Spinal cord (tissue), 10 donors: ENCODE measurements at places on chromosomes 5 and 9. TPM values are rescaled to one million over a fixed set of nuclear protein-coding genes. Genes with fewer than 3 reads are reported as not detected.

- DNase-seq, result no peak
Observed at GRCh38 chr5:122789461-122790171, 14.7 kb downstream of the SNX2 start.

The PARP8 gene
- 39.1 TPM for total RNA-seq

The MEIKIN gene
- total RNA-seq, result 0.17 TPM

- no peak for DNase-seq
Observed at GRCh38 chr5:79794347-79794746, 104.7 kb downstream of the CMYA5 start.

- DNase-seq, result no peak
Observed at GRCh38 chr5:79105868-79106267, 5.7 kb upstream of the BHMT start.

DNA sequence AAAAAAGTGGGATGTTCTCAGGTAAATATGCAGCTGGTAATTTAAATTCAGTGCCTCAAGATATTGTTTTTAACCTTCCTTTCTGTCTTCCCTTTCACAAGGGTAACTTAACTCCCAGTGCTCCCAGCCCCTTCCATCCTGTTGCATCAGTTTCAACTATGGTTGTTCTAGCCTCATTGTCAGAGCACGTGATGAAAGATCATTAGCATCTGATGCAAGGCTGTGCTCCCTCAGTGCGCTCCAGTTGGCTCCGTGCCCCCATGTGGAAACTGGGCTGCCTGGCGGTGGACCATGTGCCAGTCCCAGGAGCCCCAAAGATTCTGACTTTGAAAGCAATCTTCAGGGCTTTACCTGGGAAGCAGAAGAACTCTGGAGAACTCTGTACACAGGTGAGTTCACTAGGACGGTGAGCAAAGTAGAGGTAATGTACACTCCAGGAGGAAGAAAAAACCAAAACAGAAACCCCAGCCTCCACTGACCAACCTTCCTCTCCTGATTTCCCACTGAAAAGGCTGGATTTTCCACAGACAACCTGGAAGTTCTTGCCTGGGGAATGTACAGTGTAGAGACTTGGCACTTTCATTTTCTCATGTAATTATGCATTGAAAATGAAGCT, 96.9 kb downstream of the SLC1A3 start:
- no peak for DNase-seq

DNA sequence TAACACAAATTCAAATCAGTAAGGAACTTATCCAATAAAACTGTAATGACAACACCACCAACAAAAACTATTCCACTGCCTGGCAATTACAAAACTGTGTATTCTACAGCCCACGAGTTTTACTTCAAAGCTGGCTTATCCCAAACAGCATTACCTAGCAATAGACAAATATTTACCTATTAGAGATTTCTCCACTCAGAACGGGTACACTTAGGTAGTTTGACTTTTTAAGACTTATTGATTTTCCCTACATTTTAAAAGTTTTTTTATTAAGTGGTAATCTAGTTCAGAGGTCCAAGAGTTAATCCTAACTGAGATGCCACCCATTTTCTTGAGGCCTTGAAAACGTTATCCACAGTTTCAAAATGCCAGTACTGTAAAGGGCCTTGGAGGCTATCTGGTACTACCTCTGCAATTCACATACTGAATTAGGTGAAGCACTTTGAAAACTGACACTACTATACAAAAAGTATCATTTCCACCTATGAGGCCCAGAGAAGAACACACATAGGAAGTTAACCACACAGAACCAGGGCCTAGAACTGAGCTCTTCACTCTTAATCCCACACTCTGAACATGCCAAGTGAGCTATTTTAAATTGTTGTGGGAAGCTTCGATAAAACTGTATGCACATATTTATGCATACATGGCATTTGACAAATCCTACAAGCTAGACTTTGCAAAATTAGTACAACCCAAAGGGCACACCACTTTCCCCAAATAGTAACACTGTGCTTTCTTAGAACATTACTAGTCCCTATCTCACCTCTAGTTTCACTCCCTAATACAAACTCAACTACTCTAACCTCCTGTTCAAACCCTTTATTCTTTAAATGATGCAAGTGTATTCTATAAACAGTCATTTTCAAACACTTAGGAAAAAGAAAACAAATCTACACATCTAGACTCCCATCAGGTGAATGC, 2.1 kb downstream of the NADK2 start:
- no peak for DNase-seq

DNA sequence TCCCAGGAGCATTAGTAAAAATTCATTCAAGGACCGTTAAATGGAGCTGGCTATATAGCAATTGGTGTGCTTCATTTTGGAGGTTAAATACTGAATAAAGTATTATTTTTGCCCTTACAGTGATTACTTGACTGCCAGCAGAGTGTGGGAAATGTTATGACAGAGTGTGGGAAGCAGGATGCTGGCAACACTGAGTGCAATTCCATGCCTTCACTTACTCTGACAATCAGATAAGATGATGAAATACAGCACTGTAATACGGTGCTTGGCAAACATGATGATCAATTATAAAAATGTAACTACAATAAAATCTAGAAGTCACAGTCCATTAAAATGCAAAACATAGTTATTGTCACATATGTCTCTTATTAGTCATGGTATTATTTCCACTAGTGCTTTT, 651.3 kb downstream of the PTPRD start:
- no peak for DNase-seq

DNA sequence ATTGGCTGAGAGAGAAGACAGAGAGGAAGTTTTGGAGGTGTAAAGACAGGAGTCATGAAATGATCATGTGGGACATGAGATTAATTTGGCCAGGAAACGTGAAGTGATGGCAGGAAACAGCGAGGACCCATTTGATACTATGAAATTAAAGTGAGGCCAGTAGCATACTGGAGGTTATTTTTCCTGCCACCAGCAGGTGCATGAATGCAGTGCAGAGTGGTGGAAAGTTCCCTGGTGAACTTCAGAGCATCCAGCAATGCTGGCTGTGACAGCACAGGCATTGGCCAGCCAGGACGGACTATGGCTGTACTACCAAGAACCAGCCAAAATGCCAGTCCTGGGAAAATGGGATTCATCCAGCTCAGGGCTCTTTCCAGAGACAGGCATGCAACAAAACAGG, 152.2 kb downstream of the SYK start:
- no peak for DNase-seq

The ZBTB5 gene
- total RNA-seq, result 20.8 TPM

GRCh38 chr9:31355965-31356364, 1028.5 kb upstream of the ACO1 start:
- DNase-seq, result no peak

DNA sequence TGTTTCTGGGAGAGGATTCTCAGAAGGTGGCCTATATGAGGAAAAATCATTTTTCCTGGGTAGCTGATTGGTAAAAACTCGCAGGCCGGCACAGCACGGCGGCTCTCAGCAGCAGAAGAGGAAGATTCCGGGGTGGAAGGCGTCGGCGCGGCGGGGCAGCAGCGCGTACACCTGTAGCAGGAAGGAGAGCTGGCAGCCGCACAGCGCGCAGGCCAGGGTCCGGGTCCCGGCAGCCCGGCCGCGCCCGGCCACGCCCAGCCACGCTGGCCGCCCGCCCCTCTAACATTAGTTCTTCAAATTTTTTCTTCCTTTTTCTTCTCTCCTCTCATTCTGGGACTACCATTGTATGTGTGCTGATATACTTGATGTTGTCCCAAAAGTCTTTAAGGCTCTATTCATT, 24.8 kb upstream of the ZNF618 start:
- no peak for DNase-seq

DNA sequence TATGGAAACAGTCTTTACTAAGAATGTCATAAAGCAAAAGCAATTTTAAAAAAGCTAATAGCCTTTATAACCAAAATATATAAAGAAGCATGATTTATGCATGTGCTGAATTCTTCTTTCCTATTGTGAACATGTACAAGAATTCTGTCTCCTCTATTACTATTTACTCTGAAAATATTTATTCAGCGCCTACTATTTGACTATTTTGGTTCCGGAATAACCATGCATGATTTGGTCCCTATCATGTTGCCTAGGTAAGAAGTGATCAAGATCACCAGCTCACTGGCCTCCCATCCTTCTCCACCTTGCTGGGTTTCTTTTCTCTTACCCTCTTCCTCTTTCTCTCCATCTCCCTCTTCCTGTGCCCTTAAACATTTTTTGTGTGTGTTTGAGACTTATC, 443.8 kb downstream of the SH3GL2 start:
- no peak for DNase-seq

GRCh38 chr5:126464959-126465358, 41.8 kb downstream of the GRAMD2B start:
- DNase-seq, result no peak

The S1PR3 gene
- 26.2 TPM for total RNA-seq

DNA sequence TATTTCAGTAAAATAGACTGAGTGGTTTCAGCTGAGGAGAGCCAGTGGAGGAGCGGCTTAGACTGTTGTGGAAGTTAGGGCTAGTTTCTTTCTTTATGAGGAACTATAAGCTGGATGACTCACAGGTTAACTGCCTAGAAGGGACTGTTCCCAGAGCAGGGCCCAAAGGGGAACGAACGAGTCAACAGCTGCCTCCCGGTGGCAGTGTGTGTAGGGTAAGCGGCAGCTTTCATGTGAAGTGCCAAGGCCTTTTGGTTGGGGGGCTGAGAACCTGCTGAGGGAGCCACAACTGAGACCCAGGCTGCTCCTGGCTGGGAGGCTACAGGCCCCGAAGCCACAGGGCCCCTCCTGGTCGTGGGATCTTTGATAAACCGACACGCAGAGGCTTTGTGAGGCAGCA, 7.0 kb downstream of the SQSTM1 start:
- DNase-seq, result no peak

The GAS1 gene
- total RNA-seq, result 26.1 TPM

DNA sequence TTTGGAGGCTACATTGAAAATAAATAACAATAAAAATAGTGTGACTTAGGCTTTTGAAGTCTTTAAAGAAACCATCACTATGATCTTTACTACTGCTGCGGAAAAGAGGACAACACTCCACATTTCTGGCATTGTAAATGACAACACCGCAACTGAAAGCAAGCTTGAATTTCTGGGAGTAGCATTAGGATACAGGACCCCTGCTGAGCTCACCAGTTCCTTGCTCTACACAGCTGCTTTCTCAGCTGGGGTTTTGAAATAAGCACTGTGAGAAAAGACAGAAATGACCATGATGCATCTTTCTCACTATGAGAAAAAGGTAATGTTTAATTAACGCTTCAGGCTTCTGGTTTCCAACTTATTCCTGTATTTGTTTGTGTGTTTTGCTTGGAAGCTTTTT, 168.0 kb downstream of the TAF11L14 start:
- DNase-seq, result no peak

DNA sequence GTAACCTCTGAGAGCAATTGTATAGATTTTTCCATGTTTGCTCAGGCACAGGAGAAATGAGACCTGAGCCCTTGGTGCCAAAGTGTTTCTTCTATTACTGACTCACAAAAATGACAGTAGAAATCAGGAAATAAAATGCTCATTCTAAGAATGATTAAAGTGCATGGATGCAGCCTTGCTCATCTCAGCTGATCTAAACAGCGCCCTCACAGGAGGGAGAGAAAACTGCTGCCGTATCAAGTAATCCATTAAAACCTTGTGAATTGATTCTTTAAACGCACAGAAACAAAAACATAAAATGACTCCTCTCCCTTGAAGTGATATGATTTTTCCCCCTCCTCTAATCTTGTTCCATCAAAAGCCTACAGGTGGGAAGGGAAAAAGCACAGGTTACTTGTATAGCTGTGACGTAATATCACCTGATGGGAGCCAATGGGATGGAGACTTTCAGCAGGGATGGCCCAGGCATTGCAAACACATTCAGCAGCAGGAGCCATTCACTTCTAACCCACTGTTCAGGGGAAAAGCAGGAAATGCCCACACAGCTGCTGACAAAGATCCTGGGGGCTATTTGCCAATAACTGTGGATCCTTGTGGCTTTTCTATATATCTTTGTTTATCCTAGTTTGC, 76.7 kb downstream of the PLCXD3 start:
- DNase-seq, result no peak

The CFAP90 gene
- 17.8 TPM for total RNA-seq

GRCh38 chr5:61732796-61733195, 400.7 kb downstream of the ZSWIM6 start:
- DNase-seq, result peak; percentile 12

The FBP1 gene
- 1.8 TPM for total RNA-seq

DNA sequence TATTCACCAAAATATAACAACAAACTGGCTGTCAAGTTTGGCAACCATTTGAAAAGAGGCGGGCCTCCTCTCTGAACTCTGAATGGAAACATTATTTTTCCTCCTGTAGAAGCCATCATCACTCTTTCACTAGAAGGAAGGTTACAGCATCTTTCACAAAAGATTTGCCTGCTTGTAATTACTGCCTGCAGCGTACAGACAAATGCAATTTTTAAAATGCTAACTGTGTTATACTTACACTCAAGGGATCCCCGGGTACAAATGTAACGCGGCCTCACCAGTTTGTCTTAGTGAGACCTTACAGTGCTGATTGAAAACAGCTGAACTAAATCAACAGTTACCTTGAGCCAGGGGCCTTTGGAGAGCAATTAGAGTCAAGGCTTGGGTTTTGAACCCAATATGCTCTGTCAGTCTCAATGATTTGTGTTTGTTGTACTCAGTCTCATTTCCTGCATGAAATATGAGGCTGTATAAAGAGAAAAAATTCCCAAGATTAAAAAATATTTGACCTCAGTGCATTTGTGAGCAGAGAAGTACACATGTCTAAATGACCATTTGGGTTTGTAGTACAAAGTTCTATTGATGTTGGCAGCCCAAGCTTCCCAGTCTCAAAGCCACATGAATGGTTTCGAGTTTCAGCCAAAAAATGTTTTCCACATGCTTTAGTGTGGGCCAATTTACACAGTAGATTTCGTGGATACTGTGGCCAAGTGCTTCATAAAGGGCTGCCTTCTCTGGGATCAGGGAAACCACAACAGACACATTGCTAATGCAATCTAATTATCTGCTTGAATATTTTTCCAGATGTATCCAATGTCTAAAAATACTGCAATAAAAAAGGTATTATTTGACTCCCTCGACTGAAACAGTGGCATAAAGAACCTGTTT, 500.0 kb downstream of the SPATA31D1 start:
- DNase-seq, result no peak

DNA sequence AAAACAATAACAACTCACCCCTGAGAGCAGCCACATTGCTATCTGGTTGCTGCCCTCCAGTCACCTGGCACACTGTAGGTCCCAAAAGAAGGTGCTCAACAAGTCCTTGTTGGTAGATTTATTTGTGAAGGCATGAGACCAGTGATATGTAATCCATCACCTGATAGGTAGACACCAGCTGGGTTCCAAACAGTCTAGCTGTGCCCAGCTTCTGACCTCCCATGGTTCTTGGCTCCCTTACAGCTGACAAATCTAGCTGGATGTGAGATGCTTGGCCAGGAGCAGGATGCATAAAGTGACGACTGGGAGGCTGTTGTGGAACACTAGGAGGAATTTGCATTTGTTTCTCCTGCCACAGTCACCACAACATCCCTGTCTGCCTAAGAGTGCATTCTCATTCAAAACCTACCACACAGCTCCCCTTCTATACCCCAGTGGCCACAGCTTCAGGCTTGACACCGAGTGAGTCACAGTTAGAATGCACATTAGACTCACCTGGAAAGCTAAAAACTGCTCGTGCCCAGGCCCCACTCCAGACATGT, 7.8 kb upstream of the VLDLR start:
- no peak for DNase-seq
